ENCODE measurements at places on chromosomes 2 and 18.

DNA sequence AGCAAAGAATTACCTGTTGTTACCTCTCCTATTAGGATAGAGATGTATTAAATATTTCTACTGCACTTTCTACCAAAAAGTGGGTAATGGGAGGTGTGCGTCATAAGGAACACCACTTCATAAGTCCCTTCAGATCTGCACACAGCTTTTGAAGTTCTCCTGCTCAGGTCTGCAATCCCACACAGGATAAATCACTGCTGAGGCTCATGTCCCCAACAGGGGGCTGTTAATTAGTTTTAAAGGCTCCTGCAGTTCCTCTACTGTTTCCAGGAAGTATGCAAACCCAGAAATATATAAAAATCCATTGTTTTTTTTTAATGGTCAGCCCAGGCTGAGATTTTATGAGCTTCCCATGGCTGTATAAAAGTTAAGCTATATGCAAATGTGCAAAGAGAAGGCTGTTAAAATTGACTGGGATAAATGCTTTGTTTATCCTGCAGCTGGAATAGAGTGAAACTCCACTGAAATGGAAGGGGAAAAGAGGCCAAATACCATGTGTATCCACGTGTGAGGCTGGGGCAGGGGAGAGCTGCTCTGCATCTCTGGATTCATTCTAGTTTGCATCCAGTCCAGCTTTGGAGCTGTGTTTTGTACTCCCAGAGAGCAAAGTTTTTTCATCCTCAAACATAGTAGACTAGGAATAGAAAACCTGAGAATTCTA, 903.7 kb downstream of the TDRD15 start:
- DNase-seq, result no peak

DNA sequence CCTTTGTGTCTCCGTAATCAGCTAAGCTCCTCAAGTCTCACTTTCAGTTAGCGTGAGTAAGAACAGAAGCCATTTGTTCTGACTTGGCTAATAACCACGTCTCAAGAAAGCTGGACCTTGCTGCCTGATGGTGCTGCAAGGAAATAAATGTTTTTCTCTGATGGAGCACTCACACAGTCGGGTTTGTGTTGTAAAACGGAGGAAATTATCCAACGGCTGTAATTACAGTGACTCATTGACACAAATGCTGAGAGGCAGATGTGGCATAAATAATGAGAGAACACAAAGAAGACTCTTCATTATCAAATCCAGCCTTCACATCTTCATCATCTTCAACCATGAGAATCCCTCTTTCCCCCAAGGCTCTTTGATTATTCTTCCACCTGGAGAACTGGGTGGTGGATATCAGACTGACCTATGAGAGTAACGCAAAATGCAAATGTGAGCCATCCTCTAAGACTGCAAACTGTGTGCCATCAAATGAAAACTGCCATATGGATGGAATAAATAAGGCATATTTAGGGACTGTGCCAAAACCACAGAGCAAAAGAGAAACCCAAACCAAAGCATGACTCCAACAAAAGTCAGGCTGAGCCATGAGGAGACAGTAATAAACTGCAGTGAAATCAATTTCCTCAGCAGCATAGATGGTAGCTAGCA, 252.6 kb downstream of the RND3 start:
- DNase-seq, result no peak

- no peak for DNase-seq
These were observed 46.3 kb downstream of the STK39 start for GRCh38 chr2:168200930-168201583.

GRCh38 chr2:147331790-147332419, 512.9 kb upstream of the ACVR2A start:
- DNase-seq, result peak; percentile 59

- no peak for DNase-seq
These were observed 547.5 kb upstream of the TNP1 start for GRCh38 chr2:217407362-217407761.

GRCh38 chr2:106885971-106886915, at the start of gene ST6GAL2:
Gene ST6GAL2 (minus strand): TSS chr2:106886167. CDS start chr2:106843977, 42,190 bp downstream.
- peak; percentile 5 for DNase-seq

- DNase-seq, result no peak
These were observed 63.4 kb downstream of the MYO5B start for GRCh38 chr18:50131591-50131990.

GRCh38 chr2:151302879-151303278, 13.4 kb upstream of the NMI start:
- no peak for DNase-seq

- DNase-seq, result no peak
These were observed 190.5 kb downstream of the RND3 start for GRCh38 chr2:150296770-150297546.

DNA sequence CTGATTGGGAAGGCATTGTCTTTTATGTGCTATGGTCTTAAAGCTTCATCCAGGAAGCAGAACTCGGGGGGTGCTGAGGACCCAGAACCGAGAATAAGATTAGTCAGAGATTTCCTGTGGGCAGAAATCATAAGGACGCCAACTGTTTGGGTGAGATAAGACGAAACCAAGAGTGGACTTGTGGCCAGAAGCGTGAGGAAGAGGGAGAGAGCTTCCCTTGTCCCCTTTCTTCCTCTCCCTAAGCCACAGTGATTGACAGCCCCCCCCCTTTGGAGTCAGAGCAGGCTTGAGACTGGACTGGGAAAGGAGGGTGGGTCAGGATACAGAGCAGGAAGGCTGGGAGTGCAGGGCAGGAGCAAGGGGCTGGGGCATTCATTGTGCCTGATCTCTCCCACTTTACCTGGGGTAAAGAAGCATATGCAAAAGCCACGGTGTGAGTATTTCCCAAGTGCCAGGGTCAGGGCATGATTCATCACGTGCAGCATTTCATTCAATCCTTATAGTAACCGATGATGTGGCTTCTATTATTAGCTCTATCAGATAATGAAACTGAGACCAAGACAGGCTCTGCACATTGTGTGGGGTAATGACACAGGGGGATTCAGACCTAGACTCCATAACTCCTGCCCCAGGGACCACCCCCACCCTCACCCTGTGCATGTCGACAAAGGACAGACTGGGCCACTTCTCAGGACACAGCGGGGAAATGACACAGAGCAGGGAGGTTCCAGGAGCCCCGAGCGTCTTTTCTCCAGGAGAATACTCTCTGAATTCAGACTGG, 3.0 kb upstream of the IL1RN start:
- no peak for DNase-seq

DNA sequence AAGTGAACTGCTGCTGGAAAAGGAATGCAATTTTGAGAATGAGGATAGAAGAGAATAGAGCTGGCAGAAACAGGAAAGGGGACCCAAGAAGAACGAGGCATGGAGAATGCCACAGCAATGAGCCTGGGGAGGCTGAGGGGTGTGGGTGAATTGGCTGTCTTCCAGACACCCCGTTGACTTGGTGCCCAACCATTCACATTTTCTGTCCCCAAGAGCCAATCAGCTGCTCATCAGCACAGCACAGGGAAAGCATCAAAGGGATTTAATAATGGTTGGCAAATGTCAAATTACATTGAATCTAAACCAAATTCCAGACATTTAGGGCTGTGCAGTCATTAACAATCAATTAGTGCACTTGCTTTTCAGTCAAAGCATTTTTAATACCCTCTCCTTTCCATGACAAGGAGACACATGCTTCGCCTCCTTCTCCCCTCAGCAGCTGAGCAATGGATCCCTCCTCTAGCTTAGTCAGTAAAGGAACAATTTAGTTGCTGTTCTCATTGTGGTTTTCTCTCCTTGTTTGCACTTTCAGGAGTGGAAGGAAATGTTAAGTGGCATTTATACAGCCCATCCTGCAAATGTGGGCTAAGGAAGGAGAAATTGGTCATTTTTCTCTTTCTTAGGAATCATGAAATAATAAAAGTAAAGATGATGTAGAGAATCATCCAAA, 98.8 kb downstream of the KLF7 start:
- no peak for DNase-seq

DNA sequence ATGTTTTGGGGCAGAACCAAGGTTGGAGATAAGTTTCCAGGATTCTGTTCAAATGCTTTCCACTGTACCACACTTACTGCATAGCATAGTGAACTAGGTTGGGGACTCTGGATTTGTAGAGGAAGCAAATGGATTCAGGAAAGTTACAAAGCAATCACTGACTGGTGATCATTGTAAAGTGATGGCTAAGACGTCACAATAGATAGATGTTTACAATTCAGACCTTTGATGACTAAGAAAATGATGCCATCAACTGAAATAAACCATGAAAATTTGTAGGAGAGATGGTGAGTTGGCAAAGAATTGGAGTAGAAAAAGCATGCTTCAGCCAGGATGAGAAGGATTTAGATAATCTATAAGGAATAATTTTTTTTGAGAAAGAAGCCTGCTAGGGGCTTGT, 178.0 kb downstream of the UBE2E3 start:
- DNase-seq, result no peak

DNA sequence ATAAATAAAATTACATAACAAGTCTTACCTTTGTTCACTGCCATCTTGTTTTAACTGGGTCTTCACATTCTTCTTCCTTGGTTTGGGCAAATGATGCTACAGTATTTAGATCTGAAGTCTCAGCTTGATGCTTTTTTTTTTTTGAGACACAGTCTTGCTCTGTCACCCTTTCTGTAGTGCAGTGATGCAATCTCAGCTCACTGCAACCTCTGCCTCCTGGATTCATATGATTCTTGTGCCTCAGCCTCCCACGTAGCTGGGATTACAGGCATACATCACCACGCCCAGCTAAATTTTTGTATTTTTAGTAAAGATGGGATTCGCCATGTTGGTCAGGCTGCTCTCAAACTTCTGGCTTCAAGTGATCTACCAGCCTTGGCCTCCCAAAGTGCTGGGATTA, 53.2 kb upstream of the MAT2A start:
- no peak for DNase-seq

- no peak for DNase-seq
These were observed 11.6 kb upstream of the BOK start for GRCh38 chr2:241546771-241547498.

- DNase-seq, result peak; percentile 52
These were observed 17.3 kb upstream of the CYS1 start for GRCh38 chr2:10097352-10098148.

- DNase-seq, result no peak
These were observed 43.3 kb upstream of the FN1 start for GRCh38 chr2:215479121-215479520.

- DNase-seq, result peak; percentile 17
These were observed 23.7 kb upstream of the ACKR3 start for GRCh38 chr2:236545814-236546480.

GRCh38 chr2:1397350-1397749, 15.9 kb upstream of the TPO start:
- no peak for DNase-seq

DNA sequence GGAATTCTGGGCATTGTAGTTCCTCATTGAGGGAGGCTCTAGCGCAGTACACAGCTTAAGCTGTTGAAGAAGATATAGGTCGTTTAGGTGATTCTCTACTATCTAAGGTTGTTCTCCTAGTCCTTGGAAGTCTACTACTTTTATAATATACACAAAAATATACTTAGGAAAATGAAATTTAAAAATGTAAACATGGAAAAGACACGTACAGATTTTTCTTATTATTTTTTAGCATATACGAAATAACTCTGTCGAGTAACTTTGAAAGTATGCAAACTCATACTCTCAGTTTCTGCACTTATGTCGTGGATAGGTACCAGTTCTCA, 272 bp upstream of the FASTKD1 start:
- no peak for DNase-seq

All from stimulated activated CD4-positive, alpha-beta T cell treated with anti-CD3 and anti-CD28 coated beads, Interleukin-2, amount 100 ng/mL, for 24 hours (primary cell).